Stimulated activated CD4-positive, alpha-beta T cell treated with anti-CD3 and anti-CD28 coated beads, Interleukin-1b, Interleukin-23, amount 100 ng/mL, for 24 hours (primary cell): ENCODE measurements at places on chromosomes 5 and 9.

DNA sequence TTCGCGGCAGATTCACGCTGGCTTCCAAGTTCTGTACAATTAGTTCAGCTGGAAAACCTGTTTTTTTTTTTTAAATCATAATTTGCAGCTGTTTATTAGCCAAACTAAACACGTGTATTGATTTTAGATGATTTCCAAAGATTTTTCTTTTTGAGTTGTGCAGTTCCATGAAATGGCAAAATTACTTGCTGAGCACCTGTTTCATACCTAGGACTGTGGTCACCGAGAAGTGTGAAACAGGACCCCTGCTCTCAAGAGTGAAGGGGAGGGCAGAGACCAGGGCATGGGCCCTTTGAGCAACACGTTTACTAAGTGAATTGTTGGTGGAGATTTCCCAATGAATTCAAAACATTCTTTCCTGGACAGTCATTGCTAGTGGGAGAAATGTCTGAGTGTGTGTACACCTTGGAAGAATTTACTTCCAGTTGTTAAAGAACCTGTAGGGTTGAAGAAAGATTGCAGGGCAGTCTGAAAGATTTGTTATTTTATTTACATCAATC lies 688 bp downstream of the SNX24 start:
- DNase-seq: no peak

- no peak for DNase-seq
These were observed 54.8 kb upstream of the HMHB1 start for GRCh38 chr5:143757116-143757515.

DNA sequence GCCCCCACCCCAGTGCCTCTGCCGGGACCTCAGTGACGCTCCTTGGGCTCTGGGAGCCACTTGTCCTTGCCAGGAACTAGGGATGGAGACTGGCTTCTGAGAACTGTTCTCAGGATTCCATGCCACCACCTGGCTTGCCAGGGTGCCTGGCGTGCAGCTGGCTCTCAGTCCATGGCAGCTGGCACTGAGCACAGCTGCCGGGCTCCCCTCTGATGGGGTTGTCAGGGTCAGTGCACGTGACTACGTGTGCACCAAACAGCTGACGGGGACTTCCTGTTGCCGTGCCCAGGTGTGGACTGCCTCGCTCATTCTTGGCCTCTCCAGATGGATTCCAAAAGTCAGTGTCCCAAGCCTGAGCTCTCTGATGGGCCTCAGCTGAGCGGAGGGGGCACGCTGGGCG lies 9.4 kb downstream of the KCNT1 start:
- no peak for DNase-seq

- DNase-seq: no peak
These were observed 30.2 kb upstream of the CCNG1 start for GRCh38 chr5:163407034-163407655.

DNA sequence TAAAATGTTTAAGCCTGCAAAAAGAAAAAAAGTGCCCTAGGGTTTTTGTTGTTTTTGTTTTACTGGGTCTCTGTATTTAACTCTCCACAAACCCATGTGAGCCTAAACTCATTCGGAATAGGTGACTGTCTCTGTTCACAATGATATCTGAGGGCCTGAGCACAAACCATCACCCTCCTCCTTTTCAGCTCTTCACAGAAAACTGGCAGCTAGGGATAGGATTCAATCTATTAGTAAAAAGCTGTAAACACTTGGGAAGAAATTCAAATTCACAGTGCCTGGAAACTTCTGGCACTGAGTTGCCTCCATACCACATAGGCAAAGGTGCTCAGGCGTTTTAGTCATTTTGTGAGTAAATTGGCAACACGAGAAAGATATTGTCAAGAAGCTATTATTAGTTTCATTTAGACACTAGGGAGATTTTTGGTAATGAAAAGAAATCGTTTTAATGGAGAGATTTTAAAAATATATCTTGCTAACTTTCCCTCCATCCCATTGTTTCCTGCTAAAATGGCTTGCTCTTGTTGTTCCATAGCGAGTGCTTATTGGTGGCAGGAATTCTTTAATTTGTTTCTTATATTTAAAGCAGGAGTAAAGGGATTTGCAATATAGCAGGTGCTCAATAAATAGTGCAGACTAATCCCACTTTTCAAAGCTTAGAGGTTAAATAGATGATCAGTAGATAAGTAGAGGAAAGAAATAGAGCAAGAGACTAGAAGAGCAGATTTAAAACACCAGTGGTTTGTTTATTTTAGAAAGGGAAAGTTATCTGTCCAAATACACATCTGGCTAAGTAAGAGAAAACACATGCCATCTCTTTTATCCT lies 9.7 kb downstream of the FOXD1 start:
- DNase-seq: no peak

DNA sequence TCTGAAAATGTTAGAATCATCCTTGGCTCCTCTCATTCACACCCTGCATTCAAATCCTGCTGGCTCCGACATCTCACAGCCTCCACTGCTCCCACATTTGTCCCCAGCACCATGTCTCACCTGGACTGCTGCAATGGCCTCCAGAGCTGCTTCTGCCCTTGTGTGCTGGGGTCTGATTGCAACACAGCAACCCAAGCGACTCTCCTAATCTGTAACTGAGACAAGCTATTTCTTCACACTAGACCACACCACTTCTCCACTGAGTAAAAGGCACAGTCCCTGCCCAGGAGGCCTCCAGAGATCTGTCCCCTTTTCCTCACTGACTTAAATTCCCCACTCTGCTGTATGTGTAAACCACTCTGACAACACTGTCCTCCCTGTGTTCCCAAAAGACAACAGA lies 151.1 kb upstream of the TAS2R1 start:
- DNase-seq: no peak

- no peak for DNase-seq
These were observed 97.6 kb downstream of the GNAQ start for GRCh38 chr9:77933976-77934375.

DNA sequence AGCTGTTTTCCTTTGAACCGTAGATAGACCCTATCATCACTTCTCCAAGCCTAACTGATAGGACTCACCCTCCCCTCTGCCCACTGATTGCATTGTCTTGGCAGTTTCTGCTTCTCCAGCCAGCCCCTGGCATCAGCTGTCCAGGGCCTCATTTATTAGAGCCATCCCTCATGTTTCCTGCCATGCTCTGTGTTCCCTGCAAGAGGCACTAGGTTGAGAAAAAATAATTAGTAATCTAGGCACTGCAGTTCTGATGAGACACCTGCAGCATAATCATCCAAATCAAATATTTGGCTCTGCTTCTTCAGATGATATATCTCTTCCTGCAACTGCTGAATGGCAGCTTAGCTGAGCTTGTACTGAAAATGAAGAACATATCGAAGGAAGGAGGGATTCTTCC lies 303.0 kb upstream of the TLE4 start:
- no peak for DNase-seq

- no peak for DNase-seq
These were observed 50.3 kb downstream of the GNAQ start for GRCh38 chr9:77981332-77981731.

DNA sequence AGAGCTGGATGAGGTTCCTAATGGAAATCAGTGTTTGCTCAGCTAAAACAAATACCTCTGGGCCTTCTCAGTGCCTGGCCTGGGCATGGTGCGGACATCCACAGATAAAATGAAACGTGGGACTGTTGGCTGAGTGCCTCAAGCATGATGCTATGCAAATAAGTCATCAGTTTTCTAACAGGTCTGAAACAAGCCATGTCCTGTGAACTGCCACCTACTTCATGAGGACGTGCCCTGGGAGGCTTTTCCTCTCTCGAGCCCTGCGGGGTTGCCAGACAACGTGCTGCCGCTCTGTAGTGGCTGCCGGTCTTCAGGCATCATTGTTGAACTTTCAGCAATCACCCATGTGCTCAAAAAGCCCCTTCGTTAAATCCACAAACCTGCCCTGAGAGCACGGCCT lies 240.4 kb upstream of the IRX2 start:
- DNase-seq: no peak

- no peak for DNase-seq
These were observed 1.3 kb downstream of the PPP2R2B start for GRCh38 chr5:146877178-146877681.

DNA sequence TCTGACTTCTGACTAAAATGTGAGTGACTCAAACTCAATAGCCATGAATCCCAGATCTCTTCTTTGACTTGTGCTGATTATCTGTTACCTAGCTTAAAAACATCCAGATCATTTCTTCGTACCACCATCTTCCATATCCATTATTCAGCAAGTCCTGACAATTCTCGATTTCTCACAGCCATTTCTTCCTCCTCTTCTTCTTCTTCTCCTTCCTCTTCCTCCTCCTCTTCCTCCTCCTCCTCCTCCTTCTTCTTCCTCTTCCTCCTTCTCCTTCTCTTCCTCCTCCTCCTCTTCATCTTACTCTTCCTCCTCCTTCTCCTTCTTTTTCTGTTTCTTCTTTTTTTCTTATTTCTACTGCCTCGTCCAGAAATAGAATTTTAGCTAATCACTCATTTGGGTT lies 77.0 kb upstream of the MAP1B start:
- DNase-seq: no peak

GRCh38 chr9:32574858-32575257 lies 1.9 kb upstream of the NDUFB6 start:
- no peak for DNase-seq

- no peak for DNase-seq
These were observed 34.2 kb upstream of the MIER3 start for GRCh38 chr5:56985936-56986625.

DNA sequence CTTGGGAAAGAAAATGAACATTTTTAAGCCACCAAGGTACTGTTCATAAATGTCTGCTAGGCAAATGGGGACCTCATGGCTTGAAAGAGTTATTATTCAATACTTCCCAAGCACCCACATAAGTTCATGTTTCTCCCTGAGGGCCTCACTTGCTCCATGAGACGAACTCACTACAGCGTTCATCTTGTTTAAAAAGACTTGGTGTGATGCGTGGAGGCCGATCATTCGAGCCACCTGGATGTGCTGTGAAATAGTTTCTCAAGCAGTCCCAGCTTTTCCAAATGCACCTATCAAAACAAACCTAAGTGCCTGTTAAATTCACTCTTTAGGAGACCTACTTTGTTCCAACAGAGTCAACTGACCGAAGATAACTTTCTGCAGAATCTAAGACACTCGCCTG lies 103.2 kb downstream of the LHFPL2 start:
- no peak for DNase-seq

GRCh38 chr5:176626876-176627236 lies 3.5 kb downstream of the SNCB start:
- DNase-seq: no peak

- DNase-seq: no peak
These were observed 46.4 kb downstream of the ERMP1 start for GRCh38 chr9:5786370-5787127.

GRCh38 chr5:2303431-2304100 lies 420.8 kb upstream of the IRX4 start:
- DNase-seq: no peak

DNA sequence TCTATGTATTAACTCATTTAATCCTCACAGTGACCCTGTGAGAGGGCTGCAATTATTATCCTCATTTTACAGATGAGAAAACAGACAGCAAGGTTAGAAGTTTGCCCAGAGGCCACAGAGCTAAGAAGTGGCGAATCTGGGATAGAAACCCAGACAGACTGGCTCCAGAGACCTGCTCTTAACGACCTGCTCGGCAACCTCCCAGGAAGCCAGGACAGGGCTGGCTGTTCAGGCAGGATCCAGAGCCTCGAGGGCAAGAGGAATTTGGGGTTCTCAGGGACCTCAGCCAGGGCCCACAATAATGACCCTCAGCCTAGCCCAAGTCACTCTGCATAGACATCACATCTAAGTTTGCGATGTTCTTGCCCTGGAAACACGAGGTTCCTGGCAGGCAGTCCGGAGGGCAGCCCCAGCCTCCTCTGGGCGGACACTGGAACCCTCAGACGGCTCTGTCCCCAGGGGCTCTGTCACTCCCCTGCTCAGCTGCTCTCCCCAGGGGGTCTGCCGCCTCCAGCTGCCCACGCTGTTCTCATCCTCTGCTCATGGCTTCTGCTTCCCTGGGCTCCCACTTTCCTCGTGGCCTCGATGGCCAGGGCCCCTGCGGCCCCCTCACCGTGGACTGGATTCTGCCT lies 138.5 kb upstream of the ERCC6L2 start:
- no peak for DNase-seq

DNA sequence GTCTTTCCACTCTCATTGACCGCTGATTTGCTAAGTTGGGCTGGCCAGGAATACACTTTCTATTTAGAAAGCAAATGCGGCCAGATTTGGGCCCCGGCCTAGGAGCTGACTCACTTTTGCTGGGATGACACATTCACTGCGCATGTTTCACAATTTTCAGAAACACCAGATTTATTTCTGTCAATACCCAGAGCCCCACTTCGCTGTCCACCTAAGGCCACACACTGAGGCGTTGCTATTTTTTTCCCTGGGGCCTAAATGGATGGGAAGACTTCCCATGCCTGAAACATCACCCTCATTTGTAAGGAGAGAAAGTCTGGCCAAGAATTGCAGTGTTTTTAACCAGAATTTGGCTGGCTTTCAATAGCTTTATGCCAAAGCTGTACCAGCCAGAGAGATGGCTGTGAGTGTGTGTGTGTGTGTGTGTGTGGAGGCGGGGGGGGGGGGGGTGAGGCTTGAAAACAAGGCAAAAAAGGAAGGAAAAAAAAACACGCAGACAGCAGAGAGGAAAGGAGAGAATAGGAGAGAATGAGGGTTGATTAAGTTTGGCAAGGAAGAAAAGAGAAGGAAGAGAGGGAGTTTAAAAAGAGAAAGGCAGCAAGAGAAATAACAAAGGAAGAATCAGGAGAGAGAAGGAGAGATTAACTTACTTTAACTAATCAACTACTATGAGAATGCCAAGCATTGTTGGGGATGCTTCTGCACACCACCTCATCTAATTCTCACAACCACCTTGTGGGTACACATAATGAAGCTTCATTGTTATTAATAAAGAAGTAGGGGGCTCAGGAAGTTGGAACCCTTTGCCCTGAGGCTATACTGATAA lies 261.4 kb upstream of the KLF4 start:
- DNase-seq: no peak

DNA sequence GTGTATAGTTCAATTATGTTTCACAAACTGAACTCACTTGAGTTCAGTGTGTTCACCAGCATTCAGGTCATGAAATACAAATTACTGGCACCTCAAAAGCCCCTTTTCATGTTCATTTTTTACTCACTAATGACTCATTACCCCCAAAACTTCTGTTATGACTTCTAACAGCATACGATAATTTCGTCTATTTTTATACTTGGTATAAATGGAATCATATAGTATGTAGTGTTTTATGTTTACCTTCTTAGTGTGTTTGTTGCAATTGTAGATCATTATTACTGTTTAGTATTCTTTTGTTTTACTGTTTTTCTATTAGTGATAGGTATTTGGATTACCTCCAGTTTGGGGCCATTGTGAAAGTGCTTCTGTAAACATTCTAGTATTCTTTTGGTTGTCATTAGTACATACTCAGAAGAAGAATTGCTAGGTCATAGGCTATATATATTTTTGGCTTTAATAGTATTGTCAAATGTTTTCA lies 33.4 kb downstream of the DDX4 start:
- no peak for DNase-seq

- DNase-seq: no peak
These were observed 1978.6 kb upstream of the CDH6 start for GRCh38 chr5:29214839-29215238.
